ENCODE measurements at places on chromosomes 4 and X.
A peak's percentile ranks its signal among the peaks of the same experiment; 100 is the strongest.

GRCh38 chr4:186657764-186658163 is 65.9 kb downstream of the FAT1 start:
- DNase-seq, result no peak

- no peak for DNase-seq
Measured at GRCh38 chr4:146548443-146548842, 26.7 kb upstream of the SLC10A7 start.

DNA sequence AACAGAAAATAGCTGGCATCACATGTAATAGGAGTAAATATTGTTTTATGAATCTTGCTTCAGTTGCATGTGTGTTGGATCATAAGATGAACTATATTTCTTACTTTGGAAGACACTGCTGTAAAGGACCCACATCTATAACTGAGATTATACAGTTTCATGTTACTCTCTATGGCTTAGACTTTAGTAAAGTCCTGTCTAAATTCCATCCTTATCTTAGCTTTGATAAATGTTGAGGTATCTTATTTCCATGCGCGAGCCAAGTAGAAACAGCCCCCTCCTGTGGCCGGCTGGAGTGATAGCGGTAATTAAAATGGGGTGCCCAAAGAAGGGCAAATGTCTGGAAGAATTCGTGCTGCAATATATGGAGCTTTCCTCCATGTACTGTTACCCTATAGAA is 43.0 kb downstream of the CCDC158 start:
- DNase-seq, result peak; percentile 5

DNA sequence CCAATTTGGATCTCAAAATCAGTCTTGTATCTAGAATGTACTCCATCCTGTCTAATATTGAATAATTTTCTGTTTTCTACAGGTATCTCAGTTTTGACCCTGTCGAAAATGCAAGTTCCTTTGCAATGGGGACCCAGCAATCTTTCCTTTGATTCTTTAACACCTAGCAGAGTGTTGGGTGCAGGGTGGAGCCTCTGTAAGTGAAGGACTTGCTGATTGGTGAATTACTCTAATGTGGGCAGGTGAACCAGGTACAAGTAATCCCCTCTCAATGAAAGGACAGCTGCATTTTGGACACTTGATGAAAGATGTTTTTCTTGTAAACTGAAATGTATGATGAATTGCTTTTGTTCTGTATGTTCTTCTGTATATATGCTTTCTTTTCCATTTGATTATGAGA is 54.9 kb downstream of the NWD2 start:
- no peak for DNase-seq

All from stimulated activated CD4-positive, alpha-beta T cell treated with anti-CD3 and anti-CD28 coated beads, TNF-alpha, amount 100 ng/mL, for 1 hour (primary cell).